ENCODE measurements at places on chromosomes 11 and 22. TPM values are rescaled to one million over a fixed set of nuclear protein-coding genes. Genes with fewer than 3 reads are reported as not detected.

TREH gene
- total RNA-seq: not detected

P4HA3 gene
- 4.1 TPM for total RNA-seq

ANO1 gene
- 0.26 TPM for total RNA-seq

OR4C46 gene
- total RNA-seq: not detected

MRGPRE gene
- 0.17 TPM for total RNA-seq

GAS2 gene
- total RNA-seq: 0.77 TPM

PHETA2 gene
- total RNA-seq: 20.0 TPM

C11orf86 gene
- not detected for total RNA-seq

TEX12 gene
- 0.17 TPM for total RNA-seq

APOA1 gene
- not detected for total RNA-seq

SLC16A8 gene
- total RNA-seq: under 0.01 TPM

RASGRP2 gene
- total RNA-seq: 1.2 TPM

TMEM86A gene
- 0.83 TPM for total RNA-seq

BRSK2 gene
- 0.33 TPM for total RNA-seq

TPH1 gene
- total RNA-seq: not detected

DDIAS gene
- total RNA-seq: 0.26 TPM

IL18BP gene
- total RNA-seq: 1.5 TPM

TRIM49 gene
- total RNA-seq: not detected

SERPINH1 gene
- 828 TPM for total RNA-seq

RTL10 gene
- total RNA-seq: 7.7 TPM

F2 gene
- total RNA-seq: not detected

CSF2RB gene
- total RNA-seq: not detected

C11orf71 gene
- total RNA-seq: 3.9 TPM

FADS3 gene
- 224 TPM for total RNA-seq

PARVG gene
- not detected for total RNA-seq

OR52B2 gene
- not detected for total RNA-seq

ALDH3B1 gene
- 24.9 TPM for total RNA-seq

VWCE gene
- total RNA-seq: 1.7 TPM

APOBEC3B gene
- total RNA-seq: 0.77 TPM

MPEG1 gene
- not detected for total RNA-seq

INPP5J gene
- total RNA-seq: 0.26 TPM

NCAM1 gene
- 0.51 TPM for total RNA-seq

MPZL3 gene
- total RNA-seq: 0.33 TPM

GGT5 gene
- under 0.01 TPM for total RNA-seq

APOL6 gene
- 58.3 TPM for total RNA-seq

BBOX1 gene
- total RNA-seq: not detected

OR51E1 gene
- total RNA-seq: not detected

HTR3B gene
- total RNA-seq: not detected

DCHS1 gene
- total RNA-seq: 11.0 TPM

MMP8 gene
- not detected for total RNA-seq

SLC22A24 gene
- not detected for total RNA-seq

CEP126 gene
- 1.8 TPM for total RNA-seq

MRGPRF gene
- 84.2 TPM for total RNA-seq

CACNA1I gene
- total RNA-seq: not detected

SNRPD3 gene
- total RNA-seq: 89.9 TPM

LDHAL6A gene
- total RNA-seq: not detected

SAA2 gene
- total RNA-seq: not detected

MIAT gene
- 10.2 TPM for total RNA-seq

XRRA1 gene
- total RNA-seq: 16.4 TPM

POU2AF1 gene
- total RNA-seq: not detected

MS4A10 gene
- total RNA-seq: not detected

KLHL35 gene
- 1.3 TPM for total RNA-seq

PRR33 gene
- total RNA-seq: not detected

XNDC1N gene
- total RNA-seq: 5.9 TPM

ARHGAP8 gene
- 0.17 TPM for total RNA-seq
